Globus pallidus (tissue), 1 donor: ENCODE measurements at places on chromosomes 5 and 9.

DNA sequence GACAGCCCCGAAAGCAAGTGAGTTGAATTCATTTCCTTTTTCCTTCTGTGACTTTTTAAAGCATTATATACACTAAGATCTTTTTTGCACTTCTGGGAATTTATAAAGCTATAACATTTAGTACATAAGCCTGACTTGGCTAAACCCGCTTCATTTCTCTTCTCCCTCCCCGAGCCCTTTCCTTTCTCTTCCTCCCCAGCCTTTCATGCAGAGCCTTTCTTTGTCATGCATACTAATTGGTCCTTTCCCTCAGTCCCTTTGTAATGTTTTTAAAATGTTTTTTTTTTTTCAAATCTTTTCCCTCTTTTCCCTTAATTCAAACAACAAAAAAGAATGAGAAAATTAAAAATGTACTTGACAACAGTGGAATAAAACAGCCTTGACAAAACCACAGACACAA, 246.4 kb downstream of the PSAT1 start:
- no peak for DNase-seq

DNA sequence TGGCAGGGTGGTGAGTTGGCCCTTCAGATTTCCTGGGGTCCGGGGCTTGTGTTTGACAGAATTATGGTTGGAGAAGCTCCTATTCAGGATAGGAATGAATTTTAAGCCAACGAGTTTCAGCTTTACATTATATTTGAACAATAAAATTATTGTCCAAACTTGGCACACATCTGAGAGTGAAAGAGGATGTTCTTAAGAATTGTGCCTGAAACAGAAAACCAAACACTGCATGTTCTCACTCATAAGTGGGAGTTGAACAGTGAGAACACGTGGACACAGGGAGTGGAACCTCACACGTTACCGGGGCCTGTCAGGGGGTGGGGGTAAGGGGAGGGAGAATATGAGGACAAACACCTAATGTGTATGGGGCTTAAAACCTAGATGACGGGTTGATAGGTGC, 111.8 kb upstream of the ACTBL2 start:
- no peak for DNase-seq

DNA sequence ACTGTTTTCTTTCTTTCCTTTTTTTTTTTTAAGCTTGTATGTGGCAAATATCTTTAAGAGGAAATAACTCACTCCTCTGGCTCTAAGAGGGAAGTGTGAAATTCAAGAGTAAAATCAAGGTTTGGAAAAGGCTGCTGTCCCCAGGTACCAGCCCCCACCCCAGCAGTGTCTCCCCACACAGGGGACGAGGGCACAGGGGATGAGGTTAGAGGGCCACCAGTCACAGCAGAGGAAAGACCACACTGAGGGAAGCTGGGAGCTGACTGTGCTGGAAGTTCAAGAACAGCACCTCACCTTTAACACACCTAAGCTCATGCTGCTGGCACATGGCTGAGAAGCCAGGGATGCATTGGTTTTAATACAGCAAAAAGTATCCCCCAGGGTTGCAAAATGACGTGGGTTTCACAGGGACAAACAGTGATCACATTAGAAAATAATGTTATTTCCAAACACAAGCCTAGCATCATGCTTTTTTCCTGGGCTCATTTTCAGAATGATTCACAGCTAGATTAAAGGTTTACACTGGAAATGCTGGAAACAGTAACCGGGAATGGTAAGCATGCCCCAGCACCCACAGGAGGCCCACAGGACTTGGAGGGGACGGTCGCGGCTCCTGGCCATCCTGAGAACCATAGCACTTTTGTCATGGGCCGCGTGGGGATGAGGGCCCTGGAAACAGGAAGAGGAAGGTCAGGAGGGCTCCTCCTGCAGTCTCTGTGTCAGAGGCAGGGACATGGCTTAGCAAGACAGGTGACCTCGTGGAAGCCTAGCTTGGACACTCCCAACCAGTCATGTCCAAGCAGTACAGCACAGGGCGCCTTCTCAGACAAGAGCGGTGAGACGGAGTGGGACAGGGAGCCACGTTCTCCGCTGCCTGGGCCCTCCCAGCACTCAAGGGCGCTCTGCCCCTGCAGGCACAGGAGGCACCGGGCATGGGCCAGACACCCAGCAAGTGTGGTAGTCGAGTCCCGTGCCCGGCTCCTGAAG, 6.9 kb downstream of the LPCAT1 start:
- no peak for DNase-seq

DNA sequence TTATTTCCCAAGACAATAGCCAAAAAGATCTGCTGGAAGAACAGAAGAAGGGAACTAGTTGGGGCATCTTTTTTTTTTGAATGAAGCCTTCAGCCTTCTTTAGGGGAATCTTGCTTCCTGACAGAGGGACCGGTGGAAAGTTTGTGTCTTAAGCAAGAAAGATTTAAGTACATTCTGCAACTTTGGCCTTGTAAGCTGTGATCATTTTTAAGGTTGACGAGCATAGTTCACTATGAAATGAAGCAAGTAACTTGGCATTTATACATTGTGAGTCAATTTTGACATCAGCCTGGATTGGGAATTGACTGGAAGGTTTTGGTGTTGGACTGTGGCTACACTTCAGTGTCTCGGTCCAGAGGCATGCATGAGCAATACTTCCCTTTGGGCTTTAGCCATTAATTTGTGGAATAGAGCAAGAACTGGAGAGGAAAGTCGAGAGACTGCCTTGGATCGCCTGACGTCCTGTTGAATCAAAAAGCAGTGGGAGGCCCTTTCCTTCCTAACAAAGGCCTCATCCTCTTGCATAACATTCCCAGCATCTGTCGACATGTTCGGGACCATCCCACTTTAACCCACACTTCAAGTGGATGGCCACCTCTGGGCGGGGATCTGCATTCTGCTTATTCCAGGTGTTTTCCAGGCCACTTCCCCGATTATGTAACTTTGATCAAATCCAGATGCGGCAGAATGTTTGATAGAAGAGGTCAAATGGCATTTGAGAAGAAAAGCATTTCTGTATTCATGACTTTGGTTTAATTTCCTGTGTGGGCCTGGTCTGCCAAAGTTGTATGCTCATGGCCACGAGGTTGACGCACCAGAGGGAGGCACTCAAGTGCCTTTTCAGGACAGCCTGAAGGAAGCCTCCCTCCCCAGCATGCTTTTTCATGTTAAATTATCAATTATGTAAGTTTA, 12.5 kb downstream of the ABL1 start:
- peak; percentile 63 for DNase-seq

- DNase-seq = no peak
These were observed 21.2 kb upstream of the OLFM1 start for GRCh38 chr9:135066291-135066690.

- DNase-seq = no peak
These were observed 711.5 kb downstream of the CETN3 start for GRCh38 chr5:89698028-89698427.

GRCh38 chr9:96619491-96620180, at the start of gene CDC14B:
CDC14B (minus strand) TSS chr9:96619843; CDS start chr9:96619378, 465 bp downstream.
- DNase-seq = peak; percentile 85

- DNase-seq = no peak
These were observed 266.6 kb upstream of the GAS1 start for GRCh38 chr9:87213948-87214347.

DNA sequence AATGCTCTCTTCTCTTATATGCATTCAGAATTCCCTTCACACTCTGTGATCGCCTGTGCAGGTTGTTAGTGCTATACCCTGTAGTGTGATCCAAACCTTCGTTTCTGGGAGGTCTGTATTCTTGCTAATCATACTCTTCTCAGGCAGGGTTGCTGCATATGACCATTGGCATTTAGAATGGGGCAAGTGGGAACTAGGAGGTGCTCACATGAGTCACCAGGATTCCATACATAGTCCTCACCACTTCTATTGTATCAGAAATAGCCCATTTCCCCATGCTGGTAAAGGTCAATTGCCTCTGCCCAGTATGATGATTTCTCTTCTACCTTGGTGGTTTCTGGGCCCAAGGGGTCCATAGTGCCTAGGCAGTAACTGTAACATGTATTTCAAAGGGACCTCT, 443.5 kb upstream of the CDH6 start:
- no peak for DNase-seq
